ENCODE measurements at places on chromosomes 11 and 22. TPM values are rescaled to one million over a fixed set of nuclear protein-coding genes. Genes with fewer than 3 reads are reported as not detected.

The RAB39A gene
- total RNA-seq, result 0.22 TPM

The SCGB1D2 gene
- total RNA-seq, result not detected

The SLC1A2 gene
- 2.5 TPM for total RNA-seq

The YPEL4 gene
- total RNA-seq, result 0.63 TPM

The KCNA4 gene
- total RNA-seq, result 8.1 TPM

The LRRC10B gene
- total RNA-seq, result 1.1 TPM

The ROBO3 gene
- total RNA-seq, result 10.1 TPM

The MS4A4E gene
- total RNA-seq, result 0.71 TPM

The MFRP gene
- not detected for total RNA-seq

The CASP1 gene
- total RNA-seq, result 6.1 TPM

The GSC2 gene
- total RNA-seq, result not detected

The ARHGEF17 gene
- total RNA-seq, result 59.9 TPM

DNA sequence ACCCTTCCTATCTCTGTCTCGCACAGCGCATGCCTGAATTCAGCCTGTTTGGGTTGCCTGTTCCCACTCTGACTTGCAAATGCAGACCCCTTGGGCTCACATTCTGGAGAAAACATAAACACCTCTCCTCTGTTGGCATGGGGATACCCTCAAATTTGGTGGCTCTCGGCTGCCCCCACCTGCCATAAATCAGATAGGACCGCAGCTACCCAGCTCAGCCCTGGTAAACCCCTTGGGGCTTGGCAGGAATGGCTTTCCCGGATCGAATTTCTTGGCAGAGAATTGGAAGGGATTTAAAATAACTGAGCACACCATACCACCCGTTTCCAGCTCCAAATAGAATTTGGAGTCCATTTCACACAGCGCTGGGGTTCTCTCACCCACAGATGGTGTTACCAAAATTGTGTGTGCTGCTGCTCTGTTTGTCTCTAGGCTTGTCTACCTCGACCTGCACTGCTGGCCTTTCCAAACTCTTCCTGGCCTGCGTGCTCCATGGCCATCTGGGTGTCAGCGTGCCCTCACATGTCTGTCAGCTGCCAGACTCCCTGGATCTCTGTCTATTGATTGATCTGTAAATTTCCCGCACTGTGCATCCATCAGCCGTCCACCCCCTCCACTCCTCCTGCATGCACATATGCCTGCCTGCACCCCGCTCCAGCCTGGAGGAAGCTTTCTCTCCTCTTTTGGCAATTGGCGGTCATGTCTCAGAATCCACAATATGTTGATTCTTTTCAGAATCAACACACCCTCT lies 134.0 kb downstream of the NTM start:
- no peak overlapping the region for H3K27ac ChIP-seq
- no peaks in the 10 kb centered on the region for H3K36me3 ChIP-seq
- DNase-seq, result no peak
- H3K4me1 ChIP-seq, result no peaks in the 10 kb centered on the region

DNA sequence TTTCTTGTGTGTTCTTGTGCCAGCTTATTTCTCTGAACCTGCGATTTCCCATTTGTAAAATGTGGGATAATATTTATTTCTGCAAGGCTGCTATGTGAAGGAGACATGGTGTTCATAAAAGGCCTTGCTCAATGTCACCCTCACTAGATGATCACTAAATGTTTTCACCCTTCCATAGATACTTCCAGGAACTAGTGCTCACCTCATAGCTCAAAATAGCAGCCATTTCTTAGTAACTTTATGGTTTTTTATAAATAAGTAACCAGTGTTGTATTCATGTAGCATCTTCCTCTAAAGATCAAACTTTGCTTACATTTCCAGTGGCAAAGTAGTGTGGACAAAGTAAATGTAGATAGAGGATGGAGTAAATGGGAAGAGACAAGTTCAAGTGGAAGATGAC lies 23.8 kb downstream of the SYTL2 start:
- DNase-seq, result no peak
- no peak overlapping the region for H3K4me3 ChIP-seq
- H3K27ac ChIP-seq, result no peak overlapping the region
- no peaks in the 10 kb centered on the region for H3K27me3 ChIP-seq

- H3K36me3 ChIP-seq, result no peaks in the 10 kb centered on the region
- H3K27ac ChIP-seq, result no peak overlapping the region
- no peaks in the 10 kb centered on the region for H3K27me3 ChIP-seq
- no peak overlapping the region for H3K4me3 ChIP-seq
- DNase-seq, result no peak
Observed at GRCh38 chr11:76267556-76267955, 61.3 kb upstream of the WNT11 start.

GRCh38 chr11:83612891-83613766 lies 327.0 kb upstream of the CCDC90B start:
- H3K27me3 ChIP-seq, result no peaks in the 10 kb centered on the region
- no peak overlapping the region for H3K27ac ChIP-seq

DNA sequence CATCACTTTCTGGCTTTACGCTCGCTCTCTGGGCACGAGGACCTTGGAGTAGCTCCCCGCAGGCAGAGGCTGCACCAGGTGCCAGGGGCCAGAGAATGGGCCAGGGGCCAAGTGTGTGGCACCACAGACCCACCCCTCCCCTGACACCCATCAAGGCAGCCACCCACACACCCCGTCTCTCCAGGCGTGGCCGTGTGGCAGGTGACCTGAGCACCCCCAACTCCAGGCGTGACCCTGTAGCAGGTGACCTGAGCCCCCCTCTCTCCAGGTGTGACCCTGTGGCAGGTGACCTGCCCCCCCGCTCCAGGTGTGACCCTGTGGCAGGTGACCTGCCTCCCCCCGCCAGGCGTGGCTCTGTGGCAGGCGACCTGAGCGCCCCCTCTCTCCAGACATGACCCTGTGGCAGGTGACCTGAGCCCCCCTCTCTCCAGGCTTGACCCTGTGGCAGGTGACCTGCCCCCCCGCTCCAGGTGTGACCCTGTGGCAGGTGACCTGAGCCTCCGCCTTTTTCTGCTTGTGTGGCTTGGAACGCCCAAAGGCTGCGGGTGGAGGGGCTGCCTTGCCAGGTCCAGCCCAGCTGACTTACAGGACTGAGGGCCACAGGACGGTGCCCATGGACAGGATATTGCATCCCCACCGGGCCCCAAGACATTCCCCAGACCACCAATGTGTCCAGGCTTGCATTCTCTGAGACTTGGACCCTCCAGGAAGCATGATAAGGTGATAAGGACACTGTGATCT lies 667.2 kb downstream of the BRD1 start:
- peaks cover 7% of the 10 kb centered on the region for H3K27me3 ChIP-seq
- H3K36me3 ChIP-seq, result no peaks in the 10 kb centered on the region
- no peaks in the 10 kb centered on the region for H3K4me1 ChIP-seq
- H3K27ac ChIP-seq, result no peak overlapping the region
- no peak for DNase-seq

DNA sequence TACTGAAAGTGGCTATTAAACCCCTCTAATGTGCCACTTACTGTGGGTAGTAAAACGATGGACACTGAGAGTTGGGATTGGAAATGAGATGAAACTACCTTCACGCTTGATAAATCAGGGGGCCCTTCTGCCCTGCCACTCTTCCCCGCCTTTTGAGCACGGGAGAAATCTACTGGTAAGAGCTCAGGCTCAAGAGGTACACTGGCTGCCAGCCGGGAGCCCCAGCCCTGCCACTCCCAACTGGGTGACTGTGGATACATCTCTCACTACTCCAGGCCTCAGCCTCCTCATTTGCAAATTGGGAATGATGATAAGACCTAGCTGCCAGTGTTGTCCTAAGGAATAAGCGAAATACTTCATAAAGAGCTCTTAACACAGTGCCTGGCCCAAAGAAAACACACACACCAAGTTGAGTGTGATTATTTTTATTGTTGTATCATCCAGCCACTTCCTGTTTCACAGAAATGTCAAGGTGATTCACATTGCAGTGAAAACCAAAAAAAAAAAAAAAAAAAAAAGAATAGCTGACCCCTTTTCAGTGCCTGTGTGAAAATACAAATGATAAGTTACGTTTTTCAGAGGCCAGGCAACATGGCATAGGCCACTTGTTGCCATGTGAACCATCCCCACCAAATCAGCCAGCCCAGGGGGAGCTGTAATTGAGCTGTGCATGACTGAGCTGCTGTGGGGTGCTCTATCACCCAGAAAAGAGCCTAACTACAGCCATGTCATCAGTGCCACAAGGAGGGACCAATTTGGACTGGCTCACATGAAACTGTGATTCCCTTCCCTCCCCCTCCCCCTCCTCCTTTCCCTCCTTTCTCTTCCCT lies 4.4 kb upstream of the ZNRD2 start:
- H3K36me3 ChIP-seq, result peaks cover 6% of the 10 kb centered on the region
- DNase-seq, result no peak
- no peaks in the 10 kb centered on the region for H3K27me3 ChIP-seq
- H3K4me3 ChIP-seq, result no peak overlapping the region
- H3K4me1 ChIP-seq, result peaks cover 37% of the 10 kb centered on the region

- no peaks in the 10 kb centered on the region for H3K27me3 ChIP-seq
- no peaks in the 10 kb centered on the region for H3K4me1 ChIP-seq
- no peak for DNase-seq
- H3K4me3 ChIP-seq, result no peak overlapping the region
- no peak overlapping the region for H3K27ac ChIP-seq
- no peaks in the 10 kb centered on the region for H3K36me3 ChIP-seq
Observed at GRCh38 chr11:133723056-133723455, 122.3 kb downstream of the SPATA19 start.

- no peak for DNase-seq
- no peaks in the 10 kb centered on the region for H3K36me3 ChIP-seq
- H3K4me1 ChIP-seq, result peaks cover 10% of the 10 kb centered on the region
- no peaks in the 10 kb centered on the region for H3K27me3 ChIP-seq
Observed at GRCh38 chr11:19313140-19313539, 72.4 kb upstream of the E2F8 start.

DNA sequence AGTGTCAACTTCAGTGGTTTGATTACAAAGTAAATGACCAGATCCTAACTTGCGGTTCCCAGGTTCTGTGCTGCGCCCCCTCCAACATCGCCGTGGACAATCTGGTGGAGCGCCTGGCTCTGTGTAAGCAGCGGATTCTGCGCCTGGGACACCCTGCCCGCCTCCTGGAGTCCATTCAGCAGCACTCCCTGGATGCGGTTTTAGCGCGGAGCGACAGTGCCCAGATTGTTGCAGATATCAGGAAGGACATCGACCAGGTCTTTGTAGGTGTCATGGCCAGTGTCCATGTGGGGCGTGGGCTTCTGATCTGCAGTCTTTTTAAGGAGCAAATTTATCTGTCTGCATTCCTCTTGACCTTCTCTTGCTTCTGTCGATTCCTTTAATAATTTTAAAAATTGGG lies 11.1 kb downstream of the IGHMBP2 start:
- no peak overlapping the region for H3K27ac ChIP-seq
- no peaks in the 10 kb centered on the region for H3K27me3 ChIP-seq
- no peak for DNase-seq
- no peak overlapping the region for H3K4me3 ChIP-seq
- no peaks in the 10 kb centered on the region for H3K4me1 ChIP-seq

- H3K4me3 ChIP-seq, result no peak overlapping the region
- H3K36me3 ChIP-seq, result peaks cover 9% of the 10 kb centered on the region
- no peak for DNase-seq
Observed at GRCh38 chr22:35785181-35785923, 67.7 kb downstream of the APOL5 start.

GRCh38 chr11:116224889-116225200 lies 547.9 kb downstream of the BUD13 start:
- no peaks in the 10 kb centered on the region for H3K36me3 ChIP-seq
- H3K4me3 ChIP-seq, result no peak overlapping the region
- H3K27me3 ChIP-seq, result no peaks in the 10 kb centered on the region
- no peak for DNase-seq
- H3K4me1 ChIP-seq, result no peaks in the 10 kb centered on the region
- no peak overlapping the region for H3K27ac ChIP-seq

DNA sequence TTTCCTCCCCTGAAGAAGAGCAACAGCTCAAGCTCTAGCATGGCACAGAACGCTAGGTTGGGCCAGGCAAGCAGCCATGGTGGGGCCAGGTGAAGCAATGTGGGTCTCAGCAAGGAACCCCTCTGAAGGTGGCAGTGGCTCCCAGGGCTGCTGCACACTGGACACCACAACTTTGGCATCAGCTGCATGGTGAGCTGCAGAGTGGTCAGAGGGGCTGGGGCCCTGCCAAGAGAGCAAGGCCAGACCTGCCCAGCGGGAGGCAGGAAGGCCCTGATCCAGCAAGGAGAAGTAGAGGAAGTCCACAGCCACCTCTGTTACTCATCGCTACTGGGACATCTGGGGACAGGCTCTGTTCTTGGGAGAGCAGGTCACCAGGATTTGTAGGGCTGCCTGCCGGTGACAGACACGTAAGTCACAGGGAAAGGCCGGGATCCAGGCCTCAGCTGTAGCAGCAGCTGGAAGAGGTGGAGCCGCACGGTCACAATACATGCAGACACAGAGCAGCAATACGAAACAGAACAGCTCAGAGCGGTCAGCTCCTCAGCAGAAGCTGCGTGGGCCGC lies 12.4 kb downstream of the CYB561A3 start:
- no peaks in the 10 kb centered on the region for H3K27me3 ChIP-seq
- H3K4me3 ChIP-seq, result no peak overlapping the region
- H3K4me1 ChIP-seq, result no peaks in the 10 kb centered on the region
- DNase-seq, result no peak
- H3K27ac ChIP-seq, result no peak overlapping the region
- peaks cover 46% of the 10 kb centered on the region for H3K36me3 ChIP-seq

- H3K36me3 ChIP-seq, result peaks cover 29% of the 10 kb centered on the region
- no peak overlapping the region for H3K27ac ChIP-seq
- peaks cover 5% of the 10 kb centered on the region for H3K4me1 ChIP-seq
- DNase-seq, result no peak
- no peaks in the 10 kb centered on the region for H3K27me3 ChIP-seq
- H3K4me3 ChIP-seq, result no peak overlapping the region
Observed at GRCh38 chr11:95835351-95835750, 45.1 kb downstream of the CEP57 start.

DNA sequence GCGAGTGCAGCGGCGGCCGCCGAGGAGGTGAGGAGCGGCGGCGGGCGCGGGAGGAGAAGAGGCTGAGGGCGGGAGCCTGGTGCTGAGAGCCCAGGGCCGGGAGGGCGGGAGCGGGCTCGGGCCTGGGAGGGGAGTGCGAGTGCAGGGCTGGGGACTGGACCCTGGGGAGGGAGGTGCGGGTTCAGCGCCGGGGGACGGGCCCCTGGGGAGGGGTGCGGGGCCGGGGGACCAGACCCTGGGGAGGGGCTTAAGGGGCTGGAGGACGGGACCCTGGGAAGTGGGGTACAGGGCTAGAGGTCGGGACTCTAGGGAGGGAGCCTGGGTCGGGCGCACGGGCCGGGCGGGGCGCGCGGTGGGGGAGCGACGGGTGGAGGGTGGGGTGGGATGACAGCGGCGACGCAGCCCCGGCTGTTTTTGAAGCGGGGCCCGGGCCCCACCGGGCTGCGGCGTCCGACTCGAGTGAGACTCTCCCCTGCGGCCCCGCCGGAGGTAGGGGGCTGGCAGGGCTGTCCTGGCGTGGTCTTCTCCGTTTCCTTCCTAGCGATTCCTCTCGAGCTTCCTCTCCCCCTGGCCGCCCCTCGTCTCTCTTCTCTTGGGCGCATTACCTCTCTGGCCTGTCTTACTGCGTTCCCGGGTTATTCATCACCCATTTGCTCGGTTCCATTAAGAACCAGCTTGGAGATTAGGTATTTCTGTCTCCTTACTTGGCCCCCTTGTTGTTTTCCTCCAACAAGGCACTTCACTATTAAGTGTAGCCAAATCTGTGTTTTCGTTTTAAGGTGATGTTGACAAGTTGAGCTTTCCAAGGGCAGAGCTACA lies 754 bp downstream of the NUP50 start:
- no peak for DNase-seq
- H3K4me1 ChIP-seq, result peaks cover 35% of the 10 kb centered on the region
- H3K27ac ChIP-seq, result peak overlapping the region; percentile 91
- peak overlapping the region; percentile 93 for H3K4me3 ChIP-seq
- H3K27me3 ChIP-seq, result no peaks in the 10 kb centered on the region

Measured in right atrium auricular region (tissue), 2 donors.